Right ventricle myocardium superior (tissue), 1 donor: ENCODE measurements at places on chromosomes 5 and 9.

- no peak for DNase-seq
Measured at GRCh38 chr9:136671646-136672430, 9.1 kb downstream of the EGFL7 start.

- no peak for DNase-seq
Measured at GRCh38 chr5:119578937-119579336, 50.4 kb upstream of the FAM170A start.

DNA sequence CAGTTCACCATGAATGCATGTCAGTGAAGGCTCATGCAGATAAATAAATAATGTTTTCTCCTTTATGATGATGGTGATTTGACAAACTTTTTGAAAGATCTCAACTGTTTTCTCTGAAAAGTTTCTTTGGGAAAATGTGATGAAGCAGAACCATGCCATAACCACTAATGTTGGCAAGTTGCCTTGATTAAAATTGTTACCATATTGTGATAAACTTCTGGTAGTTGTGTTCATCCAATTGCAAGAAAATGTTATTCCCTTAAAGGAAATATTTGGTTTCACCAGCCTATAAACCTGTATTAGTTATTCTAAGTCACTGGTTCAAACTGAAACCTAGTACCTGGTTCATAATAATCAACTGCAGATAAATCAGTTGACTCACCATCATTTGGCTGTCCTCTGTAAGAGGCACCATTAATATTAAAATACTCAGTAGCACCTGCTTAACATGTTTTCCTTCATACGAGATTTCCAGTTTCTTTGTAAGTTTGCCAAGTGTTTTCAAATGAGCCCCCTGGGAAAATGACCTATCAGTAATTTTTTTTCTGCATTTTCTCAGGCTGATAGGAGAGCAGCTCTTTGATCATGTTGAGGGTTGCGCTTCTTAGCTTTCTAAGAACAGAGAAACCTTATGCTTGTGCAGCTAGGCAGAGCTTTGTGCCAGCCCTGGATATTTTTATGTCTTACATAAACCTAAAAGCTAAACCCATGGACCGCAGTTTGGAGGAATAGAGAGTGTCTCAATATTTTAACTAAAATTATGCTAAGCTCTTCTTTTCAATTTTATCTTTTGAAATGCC lies 88.0 kb downstream of the LURAP1L start:
- no peak for DNase-seq

- DNase-seq, result no peak
Measured at GRCh38 chr9:87844506-87844905, 38.2 kb upstream of the SPATA31E1 start.

- DNase-seq, result no peak
Measured at GRCh38 chr9:90552317-90552716, 90.3 kb downstream of the DIRAS2 start.

GRCh38 chr9:71669284-71669995 lies 98.9 kb downstream of the CEMIP2 start:
- DNase-seq, result no peak
